Left lung (tissue), 14 donors: ENCODE measurements at places on chromosomes 4 and X. TPM values are rescaled to one million over a fixed set of nuclear protein-coding genes. Genes with fewer than 3 reads are reported as not detected.

FOXP3 gene
- 0.29 TPM for total RNA-seq

GRCh38 chr4:145487631-145488030 lies 6.0 kb downstream of the SMAD1 start:
- H3K27me3 ChIP-seq: no peaks in the 10 kb centered on the region
- no peak overlapping the region for H3K27ac ChIP-seq
- no peak for DNase-seq
- H3K4me1 ChIP-seq: no peaks in the 10 kb centered on the region
- H3K36me3 ChIP-seq: no peaks in the 10 kb centered on the region
- H3K4me3 ChIP-seq: no peak overlapping the region

DNA sequence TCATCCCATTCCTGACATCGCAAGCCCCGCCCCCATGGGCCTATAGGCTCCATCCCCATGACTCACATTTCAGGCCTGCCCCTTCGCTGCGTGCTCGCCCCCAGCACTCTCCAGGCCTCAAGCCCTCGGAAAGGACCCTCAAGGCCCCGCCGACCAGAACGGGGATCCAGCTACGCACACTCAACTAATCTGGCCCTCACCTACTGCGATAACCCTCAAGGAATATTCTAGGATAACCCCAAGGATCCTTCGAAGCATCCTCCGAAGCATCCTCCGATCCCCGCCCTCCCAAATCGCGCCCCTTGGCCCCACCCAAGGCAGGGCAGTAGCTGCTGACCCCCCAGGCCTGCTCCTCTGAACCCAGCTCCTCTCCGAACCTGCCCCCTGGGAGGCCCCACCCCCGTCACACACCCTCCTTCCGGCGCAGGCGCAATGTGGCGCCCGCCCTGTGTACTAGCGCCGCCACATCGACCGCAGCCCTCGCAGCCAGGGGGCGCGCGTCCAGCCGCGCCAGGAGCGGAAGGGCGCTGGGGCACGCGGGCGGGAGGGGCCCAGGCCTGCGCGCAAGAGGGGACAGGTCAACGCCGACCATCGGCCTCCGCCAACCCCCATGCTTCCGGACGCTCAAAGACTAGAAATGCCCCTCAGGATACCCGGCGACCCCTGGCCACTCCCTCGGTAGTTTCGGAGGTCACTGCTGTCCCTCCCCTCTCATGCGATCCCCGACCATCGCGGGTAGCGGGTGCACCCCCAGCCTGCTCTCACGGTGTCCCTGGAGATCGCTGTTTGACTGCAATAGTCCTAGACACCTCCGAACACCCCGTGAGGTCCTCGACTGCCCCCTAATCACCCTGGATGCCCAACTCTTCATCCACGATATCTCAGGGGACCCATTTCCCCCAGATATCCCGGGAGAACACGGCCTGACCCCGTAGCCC lies 6.4 kb upstream of the MAGIX start:
- H3K36me3 ChIP-seq: no peaks in the 10 kb centered on the region
- no peaks in the 10 kb centered on the region for H3K27me3 ChIP-seq
- peak; percentile 91 for DNase-seq
- H3K4me1 ChIP-seq: no peaks in the 10 kb centered on the region
- H3K4me3 ChIP-seq: peak overlapping the region; percentile 45

GRCh38 chrX:130789793-130790192 lies 113.2 kb downstream of the ENOX2 start:
- H3K27me3 ChIP-seq: no peaks in the 10 kb centered on the region
- no peak overlapping the region for H3K4me3 ChIP-seq
- no peak overlapping the region for H3K27ac ChIP-seq
- H3K36me3 ChIP-seq: no peaks in the 10 kb centered on the region
- H3K4me1 ChIP-seq: no peaks in the 10 kb centered on the region
- no peak for DNase-seq

DNA sequence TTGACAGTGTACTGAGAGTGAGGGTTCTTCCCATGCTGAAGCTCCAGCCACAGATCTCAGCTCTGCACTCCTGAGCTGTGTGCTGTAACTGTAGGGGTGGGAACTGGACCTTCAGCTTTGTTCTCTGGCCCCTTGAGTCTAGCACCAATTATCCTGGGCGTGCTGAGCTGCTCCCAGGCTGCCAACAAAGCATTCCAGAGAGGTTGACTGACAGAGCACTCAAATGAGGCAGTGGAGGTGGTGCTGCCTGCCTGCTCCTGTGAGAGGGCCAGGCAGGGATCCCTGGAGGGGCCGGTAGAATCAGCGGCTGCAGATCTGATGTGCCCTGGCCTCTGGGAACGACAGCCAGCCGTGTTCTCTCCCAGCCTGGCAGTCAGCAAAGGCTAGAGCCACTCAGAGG lies 375.7 kb upstream of the AADAT start:
- no peaks in the 10 kb centered on the region for H3K27me3 ChIP-seq
- no peak overlapping the region for H3K4me3 ChIP-seq
- no peaks in the 10 kb centered on the region for H3K36me3 ChIP-seq
- no peak overlapping the region for H3K27ac ChIP-seq
- no peak for DNase-seq
- H3K4me1 ChIP-seq: no peaks in the 10 kb centered on the region

GRCh38 chr4:165351359-165352130 lies 24.1 kb downstream of the MSMO1 start:
- DNase-seq: no peak
- no peak overlapping the region for H3K4me3 ChIP-seq
- H3K4me1 ChIP-seq: no peaks in the 10 kb centered on the region
- H3K27ac ChIP-seq: no peak overlapping the region
- H3K27me3 ChIP-seq: no peaks in the 10 kb centered on the region

DNA sequence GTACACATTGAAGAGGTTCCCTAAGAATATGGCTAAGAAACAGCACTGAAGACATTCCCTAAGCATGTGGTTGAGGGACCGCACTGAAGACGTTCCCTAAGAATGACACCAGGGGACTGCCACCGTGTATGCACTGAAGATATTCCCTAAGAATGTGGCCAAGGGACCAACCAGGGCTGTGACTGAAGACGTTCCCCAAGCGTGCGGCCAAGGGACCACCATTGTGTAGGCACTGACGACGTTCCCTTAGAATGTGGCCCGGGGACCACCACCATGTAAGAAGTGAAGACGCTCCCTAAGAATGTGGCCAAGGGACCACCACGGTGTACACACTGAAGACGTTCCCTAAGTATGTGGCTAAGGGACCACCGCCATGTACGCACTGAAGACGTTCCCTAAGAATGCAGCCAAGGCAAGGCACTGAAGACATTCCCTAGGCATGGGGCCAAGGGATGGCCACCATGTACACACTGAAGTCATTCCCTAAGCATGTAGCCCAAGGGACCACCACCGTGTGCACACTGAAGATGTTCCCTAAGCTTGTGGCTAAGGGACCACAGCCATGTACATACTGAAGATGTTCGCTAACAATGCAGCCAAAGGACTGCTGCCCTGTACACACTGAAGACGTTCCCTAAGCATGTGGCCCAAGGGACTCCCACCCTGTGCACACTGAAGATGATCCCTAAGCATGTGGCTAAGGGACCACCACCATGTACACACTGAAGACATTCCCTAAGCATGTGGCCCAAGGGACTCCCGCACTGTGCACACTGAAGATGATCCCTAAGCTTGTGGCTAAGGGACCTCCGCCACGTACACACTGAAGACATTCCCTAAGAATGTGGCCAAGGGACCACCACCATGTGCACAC lies 22.0 kb downstream of the DHRSX start:
- no peak for DNase-seq
- H3K27me3 ChIP-seq: no peaks in the 10 kb centered on the region
- H3K4me3 ChIP-seq: no peak overlapping the region
- peaks cover 8% of the 10 kb centered on the region for H3K36me3 ChIP-seq

F8A1 gene
- total RNA-seq: 25.7 TPM

- H3K27me3 ChIP-seq: no peaks in the 10 kb centered on the region
- no peaks in the 10 kb centered on the region for H3K4me1 ChIP-seq
- H3K4me3 ChIP-seq: no peak overlapping the region
- DNase-seq: no peak
- no peaks in the 10 kb centered on the region for H3K36me3 ChIP-seq
Observed at GRCh38 chrX:72003811-72004750, 93.4 kb downstream of the NHSL2 start.

SH3TC1 gene
- 46.1 TPM for total RNA-seq

DNA sequence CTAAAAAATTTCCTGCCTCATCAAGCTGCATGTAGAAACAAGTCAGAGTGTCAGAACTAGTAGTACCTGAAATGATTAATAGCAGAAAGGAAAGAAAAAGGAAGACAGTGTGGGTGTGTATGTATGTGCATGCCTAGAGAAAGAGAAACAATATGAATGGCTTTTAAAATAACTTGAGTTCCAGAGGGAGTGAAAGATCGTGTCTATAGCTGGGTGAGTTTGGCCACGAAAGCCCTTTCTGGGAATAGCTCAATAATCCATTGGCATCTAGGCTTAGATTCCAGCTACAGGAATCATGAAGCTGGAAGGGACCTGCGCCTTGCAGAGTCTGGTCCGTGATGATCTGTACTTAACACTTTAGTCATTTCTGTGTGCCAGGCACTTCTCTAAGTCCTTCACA lies 195.6 kb downstream of the RAPGEF2 start:
- H3K27me3 ChIP-seq: no peaks in the 10 kb centered on the region
- no peak for DNase-seq
- H3K27ac ChIP-seq: no peak overlapping the region
- H3K4me1 ChIP-seq: peaks cover 8% of the 10 kb centered on the region

DNA sequence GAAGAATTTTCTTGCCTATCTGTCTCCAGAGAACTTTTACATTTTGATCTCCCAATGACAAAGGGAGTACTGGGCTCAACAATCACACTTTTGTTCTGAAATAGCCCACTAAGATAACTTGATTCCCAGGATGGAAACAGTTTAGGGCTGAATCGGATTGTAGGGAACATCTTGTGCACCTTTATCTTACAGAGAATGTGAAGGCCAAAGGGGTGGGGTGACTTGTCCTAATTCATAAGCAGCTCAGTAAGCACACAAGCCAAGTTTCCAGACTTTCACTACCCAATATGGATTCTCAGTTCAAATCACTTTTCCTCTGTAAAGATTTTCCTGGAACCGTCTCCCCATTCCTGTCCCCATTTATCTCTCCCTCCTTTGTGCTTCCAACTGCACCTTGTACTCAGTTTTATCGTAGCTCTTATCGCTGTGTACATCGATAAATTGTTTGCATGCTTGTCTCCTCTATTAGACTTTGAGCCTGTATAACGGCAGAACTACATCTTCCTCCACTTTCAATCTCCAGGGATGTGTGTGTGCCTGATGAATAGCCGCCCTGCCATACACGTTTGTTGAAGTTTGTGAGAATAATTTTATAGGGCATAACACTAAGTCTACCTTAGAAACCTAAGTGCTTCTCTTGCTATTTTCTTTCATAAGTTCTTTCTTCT lies 77.4 kb downstream of the MBNL3 start:
- no peak overlapping the region for H3K27ac ChIP-seq
- no peaks in the 10 kb centered on the region for H3K27me3 ChIP-seq
- no peak for DNase-seq
- no peaks in the 10 kb centered on the region for H3K4me1 ChIP-seq
- no peaks in the 10 kb centered on the region for H3K36me3 ChIP-seq

DNA sequence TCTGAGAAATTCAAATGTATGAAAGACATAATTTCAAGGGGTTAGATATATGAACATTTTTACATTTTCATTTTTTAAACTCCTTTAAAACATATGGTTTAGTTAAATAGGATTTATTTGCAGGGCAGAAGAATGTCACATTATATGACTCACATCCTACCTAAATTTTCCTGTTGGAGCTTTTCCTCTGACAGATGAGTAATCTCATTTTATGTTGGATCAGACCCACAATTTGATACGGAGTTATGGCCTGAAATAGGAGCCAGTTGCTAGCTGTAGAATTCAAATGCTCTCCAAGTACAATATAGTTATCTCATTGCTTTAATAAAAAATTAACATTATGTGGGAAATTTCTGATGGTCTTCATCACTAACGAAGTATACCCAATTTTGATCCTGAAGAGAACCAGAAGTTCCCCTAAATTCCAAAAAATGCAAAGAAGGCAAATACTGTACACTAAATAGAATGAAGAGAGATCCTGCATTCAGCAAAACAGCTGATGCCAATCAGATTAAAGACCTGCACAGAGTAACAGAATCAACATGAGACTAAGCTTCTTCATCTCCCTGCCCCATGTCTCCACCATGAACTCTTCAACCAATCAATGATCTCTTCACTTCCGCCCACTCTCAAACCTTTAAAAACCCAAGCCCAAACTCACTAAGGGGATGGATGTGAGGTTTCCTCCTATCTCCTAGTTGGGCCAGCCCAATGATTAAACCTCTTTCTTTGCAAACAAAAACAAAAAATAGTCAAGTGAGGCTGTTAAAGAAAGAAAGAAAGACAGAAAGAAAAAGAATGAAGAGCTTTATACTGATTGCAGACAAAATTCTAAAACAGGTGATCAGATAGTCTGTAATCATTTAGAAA lies 10.9 kb upstream of the EXOSC9 start:
- H3K27ac ChIP-seq: no peak overlapping the region
- no peak overlapping the region for H3K4me3 ChIP-seq

GRCh38 chr4:180217070-180217469 lies 2026.1 kb upstream of the TENM3 start:
- DNase-seq: no peak
- H3K36me3 ChIP-seq: no peaks in the 10 kb centered on the region
- H3K27me3 ChIP-seq: no peaks in the 10 kb centered on the region
- H3K4me3 ChIP-seq: no peak overlapping the region

KCNIP4 gene
- total RNA-seq: not detected

- H3K36me3 ChIP-seq: no peaks in the 10 kb centered on the region
- H3K4me1 ChIP-seq: no peaks in the 10 kb centered on the region
- no peak for DNase-seq
- no peaks in the 10 kb centered on the region for H3K27me3 ChIP-seq
- no peak overlapping the region for H3K27ac ChIP-seq
- no peak overlapping the region for H3K4me3 ChIP-seq
Observed at GRCh38 chrX:12292996-12293765, 154.9 kb downstream of the FRMPD4 start.

DNA sequence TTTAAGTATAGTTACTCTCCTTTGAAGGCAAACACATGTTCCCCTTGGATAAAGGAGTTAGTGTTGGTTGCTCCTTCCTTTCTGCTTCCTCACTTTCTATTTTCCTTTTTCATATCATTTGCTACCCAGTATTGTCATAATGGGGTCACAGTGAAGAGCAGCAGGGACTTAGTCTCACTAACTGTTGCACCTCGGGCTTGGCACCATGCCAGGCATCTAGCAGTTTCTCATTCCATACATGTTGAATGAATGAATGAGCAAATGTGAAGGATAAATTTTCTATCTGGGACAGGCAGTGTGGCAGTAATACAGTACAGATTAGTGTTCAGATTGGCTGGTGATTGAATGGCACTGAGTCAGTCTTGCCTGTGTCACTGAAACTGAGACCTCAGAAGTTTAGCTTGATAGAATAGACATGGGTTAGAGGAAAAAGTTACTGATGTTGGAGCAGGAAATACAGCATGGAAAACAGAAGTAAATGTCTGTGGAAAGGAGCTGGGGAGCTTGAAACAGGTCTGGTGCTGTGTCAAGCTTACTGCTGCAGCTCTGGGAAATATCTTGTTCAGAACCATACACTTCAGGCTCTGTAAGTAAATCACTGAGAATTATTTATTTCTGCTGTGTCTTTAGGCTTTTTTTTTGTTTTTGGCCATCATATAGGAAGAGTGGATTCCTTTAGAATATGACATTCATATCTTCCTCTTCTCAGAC lies 55.8 kb upstream of the PITX2 start:
- no peak overlapping the region for H3K27ac ChIP-seq
- no peaks in the 10 kb centered on the region for H3K4me1 ChIP-seq
- no peak overlapping the region for H3K4me3 ChIP-seq
- H3K27me3 ChIP-seq: no peaks in the 10 kb centered on the region
- H3K36me3 ChIP-seq: no peaks in the 10 kb centered on the region
- DNase-seq: no peak

SMR3B gene
- total RNA-seq: not detected
